ENCODE measurements at places on chromosomes 11 and 22. TPM values are rescaled to one million over a fixed set of nuclear protein-coding genes. Genes with fewer than 3 reads are reported as not detected.

DNA sequence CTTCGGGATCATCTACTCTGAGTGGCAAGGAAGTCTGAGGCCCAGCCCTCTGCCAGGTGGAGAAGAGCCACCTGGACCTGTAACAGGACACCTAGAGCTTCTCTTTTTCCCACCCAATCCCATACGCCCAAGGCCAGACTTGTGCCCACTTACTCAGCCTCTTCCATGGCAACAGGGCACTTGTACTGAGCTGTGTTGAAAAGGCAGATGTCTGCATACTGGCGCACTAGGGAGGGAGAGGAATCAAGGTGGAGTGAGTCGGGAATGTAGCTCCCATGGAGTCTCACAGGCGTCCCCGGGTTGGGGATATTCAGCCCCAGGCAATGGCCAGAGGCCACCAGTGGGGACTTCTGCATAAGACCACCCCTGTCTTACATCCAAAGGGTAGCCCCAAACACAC lies 36.1 kb downstream of the TPBGL start:
- DNase-seq = peak; percentile 52

DNA sequence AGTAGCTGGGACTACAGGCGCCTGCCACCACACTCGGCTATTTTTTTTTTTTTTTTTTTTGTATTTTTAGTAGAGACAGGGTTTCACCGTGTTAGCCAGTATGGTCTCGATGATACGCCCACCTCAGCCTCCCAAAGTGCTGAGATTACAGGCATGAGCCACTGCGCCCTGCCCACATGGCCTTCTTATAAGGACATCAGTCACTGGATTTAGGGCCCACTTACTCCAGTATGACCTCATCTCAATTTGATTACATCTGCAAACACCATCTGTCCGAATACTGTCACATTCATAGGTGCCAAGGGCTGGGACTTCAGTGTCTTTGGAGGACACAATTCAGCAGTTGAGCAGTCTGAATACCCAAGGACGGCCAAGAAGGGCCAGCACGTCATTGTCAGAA lies 8.2 kb upstream of the PRR5 start:
- no peak for DNase-seq

DNA sequence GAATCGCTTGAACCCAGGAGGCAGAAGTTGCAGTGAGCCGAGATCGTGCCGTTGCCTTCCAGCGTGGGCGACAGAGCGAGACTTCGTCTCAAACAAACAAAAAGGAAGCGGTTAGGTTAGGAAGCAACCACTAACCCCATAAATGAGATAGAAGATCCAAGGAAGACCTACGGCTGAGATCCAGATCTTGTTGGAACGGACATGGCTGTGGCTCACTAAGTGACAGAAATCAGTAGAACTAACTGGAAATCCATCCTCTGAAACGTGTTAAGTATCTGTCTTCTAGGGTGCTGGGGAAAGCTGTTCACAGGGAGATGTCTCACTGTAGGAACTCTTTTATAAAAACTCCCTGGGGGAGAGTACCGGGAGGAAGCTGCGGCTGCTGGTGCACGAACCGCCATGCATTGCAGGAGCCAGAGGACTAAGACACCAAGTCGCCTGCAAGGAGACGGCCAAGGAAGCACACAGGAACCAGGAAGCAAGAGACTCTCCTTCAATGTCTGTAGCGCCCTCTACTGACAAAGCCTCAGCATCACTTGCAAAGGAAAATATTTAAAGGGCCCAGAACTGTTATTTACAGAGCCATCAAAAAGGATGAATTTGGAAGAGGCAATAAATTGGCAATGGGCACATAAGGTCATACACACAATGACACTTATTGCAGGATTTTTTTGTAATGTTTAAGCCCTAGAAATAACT lies 16.9 kb upstream of the SPTY2D1 start:
- DNase-seq = no peak

DNA sequence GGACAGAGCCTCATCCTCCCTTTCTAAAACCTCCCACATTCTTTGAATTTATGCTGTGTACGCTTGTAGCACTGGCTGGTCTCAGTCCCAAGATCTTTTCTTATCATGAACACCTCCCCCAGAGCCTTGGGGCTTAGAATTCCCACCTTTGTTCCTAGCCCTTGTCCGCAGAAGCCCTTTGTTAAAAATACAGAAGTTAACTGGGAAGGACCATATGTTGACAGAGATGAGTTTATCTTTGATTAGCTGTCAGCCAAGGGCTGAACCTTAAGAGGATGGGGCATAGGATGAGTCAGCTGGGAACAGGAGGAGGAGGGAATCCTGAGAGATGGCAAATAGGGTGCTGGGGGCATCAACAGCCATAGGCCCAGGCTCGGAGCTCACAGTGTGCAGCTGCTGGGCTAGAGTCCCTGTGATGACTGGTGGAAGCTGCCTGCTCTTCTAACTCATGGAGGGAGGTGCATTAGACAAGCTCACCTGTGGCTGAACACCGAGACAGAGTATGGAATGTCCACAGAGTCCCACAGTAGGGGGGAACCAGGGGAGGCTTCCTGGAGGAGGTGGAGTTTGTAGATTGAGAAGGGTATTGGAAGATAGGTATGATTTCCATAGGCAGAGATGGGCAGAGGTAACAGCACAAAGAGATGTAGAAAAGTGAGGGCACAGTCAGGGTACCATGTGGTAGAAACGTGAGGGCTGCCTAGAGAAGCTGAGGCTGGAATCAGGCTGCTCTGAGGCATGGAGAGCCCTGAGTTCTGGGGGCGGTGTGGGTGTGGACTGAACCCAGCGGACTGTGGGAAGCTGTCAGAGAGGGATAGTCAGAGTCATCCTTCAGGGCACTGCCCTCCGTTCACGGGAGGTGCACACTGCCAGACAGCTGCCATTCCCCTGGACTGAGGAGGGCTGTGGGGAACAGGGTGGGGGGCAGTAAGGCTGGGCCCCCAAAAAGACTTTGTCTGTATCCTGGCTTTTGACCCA lies 9.9 kb downstream of the MICAL2 start:
- no peak for DNase-seq

DNA sequence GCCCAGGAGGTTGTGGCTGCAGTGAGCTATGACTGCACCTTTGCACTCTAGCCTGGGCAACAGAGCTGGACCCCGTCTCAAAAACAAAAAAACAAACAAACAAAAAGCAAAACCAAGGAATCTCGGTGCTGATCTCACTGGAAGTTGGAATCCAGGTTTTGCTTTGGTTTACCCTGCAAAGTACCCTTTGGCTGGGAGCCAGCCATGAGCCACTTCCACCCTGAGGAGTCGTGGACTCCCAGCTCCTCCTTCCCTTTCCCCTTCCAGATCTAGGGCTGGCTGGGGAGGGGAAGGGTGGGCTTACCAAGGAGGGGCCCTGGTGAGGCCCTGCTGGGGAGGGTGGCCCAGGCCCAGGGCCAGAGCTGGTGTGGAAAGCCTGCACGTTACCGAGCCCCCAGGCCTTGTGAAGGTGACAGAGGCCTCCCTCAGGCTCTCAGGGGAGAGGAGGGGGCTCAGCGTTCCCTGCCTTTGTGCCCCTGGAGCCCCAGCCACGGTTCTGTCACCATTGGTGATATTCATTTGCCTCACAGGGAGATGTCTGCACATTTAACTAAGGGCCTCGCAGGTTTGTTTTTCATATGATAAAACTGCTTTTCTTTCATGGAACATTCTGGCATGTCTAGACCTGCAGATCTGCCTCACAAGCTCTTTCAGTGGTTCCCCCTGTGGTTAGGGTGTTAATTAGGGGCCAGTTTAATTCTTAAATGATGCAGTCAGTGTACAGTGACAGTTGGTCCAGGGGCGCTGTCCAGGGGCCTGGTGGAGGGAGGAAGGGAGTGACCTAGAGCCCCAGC lies 29.0 kb downstream of the FBLN1 start:
- no peak for DNase-seq

DNA sequence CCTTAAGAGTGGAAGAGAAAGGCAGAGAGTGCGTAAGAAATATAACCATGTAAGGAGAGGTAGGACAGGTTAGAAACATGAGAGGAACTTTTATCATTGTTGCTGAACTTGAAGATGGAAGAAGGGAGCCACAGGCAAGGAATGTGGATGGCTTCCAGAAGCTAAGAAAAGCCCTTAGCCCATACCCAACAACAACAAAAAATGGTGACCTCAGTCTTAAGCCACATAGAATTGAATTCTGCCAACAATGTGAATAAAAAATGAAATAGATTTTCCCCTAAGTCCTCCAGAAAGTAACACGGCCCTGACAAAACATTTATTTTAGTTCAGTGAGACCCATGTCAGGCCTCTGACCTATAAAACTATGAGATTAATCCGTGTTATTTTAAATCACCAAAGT lies 767.3 kb downstream of the FAM181B start:
- no peak for DNase-seq

Gene MS4A3
- not detected for total RNA-seq

Gene PIK3C2A
- total RNA-seq = 62.1 TPM

Gene SAMM50
- total RNA-seq = 33.9 TPM

Gene GRAP2
- total RNA-seq = 1.4 TPM

Gene CFAP300
- 5.1 TPM for total RNA-seq

All from sigmoid colon (tissue), 7 donors.